ENCODE measurements at places on chromosomes 16 and 17. TPM values are rescaled to one million over a fixed set of nuclear protein-coding genes. Genes with fewer than 3 reads are reported as not detected.
A peak's percentile ranks its signal among the peaks of the same experiment; 100 is the strongest.

RDM1 gene
- 0.48 TPM for total RNA-seq

CCL14 gene
- not detected for total RNA-seq

DNA sequence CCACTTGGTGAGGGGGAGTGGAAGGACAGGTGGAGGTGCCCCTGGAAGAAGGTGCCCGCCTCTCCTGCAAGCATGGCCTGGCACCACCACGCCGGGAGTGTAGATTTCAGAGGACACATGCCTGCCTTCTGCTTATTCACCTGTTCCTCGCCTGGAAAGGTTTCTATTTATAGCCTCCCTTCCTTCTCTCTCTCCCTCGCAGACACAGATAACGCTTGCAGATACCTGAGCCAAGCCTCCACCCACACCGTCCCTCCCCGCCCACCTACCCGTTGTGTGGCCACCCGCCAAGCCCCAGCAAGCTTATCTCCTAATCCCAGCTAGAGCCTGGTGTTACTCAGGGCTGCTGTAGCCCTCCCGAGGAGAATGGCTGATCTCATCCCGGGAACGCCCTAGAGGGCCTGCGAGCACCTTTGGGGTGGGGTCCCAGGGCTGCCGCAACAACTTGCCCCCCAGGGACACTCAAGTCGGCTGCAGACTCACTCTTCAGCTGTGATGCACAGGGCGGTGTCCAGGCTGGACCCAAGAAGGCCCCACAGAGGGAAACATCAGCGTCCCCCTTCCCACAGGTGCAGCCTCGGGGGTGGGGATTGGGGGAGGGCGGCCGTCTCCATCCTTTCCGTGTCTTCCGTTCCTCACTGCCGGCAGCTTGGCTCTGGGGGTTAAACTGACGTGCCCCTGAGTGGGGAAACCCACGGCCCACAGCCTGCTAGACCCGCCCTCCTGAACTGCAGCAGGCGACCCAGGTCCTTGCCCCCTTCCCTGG, 1.9 kb upstream of the SNAI3 start:
- no peak overlapping the region for H3K27ac ChIP-seq
- no peak overlapping the region for H3K4me3 ChIP-seq
- no peaks in the 10 kb centered on the region for H3K27me3 ChIP-seq
- no peak for DNase-seq
- peaks cover 63% of the 10 kb centered on the region for H3K4me1 ChIP-seq

CACNG3 gene
- total RNA-seq = not detected

GRCh38 chr17:75498039-75498725, 17.2 kb downstream of the CASKIN2 start:
- peaks cover 51% of the 10 kb centered on the region for H3K36me3 ChIP-seq
- H3K27ac ChIP-seq = no peak overlapping the region
- H3K27me3 ChIP-seq = no peaks in the 10 kb centered on the region
- no peak overlapping the region for H3K4me3 ChIP-seq

TNFSF12 gene
- 60.3 TPM for total RNA-seq

- peak overlapping the region; percentile 35 for H3K4me3 ChIP-seq
- peaks cover 3% of the 10 kb centered on the region for H3K27me3 ChIP-seq
- no peaks in the 10 kb centered on the region for H3K36me3 ChIP-seq
- no peak overlapping the region for H3K27ac ChIP-seq
These were observed 552 bp downstream of the C17orf58 start for GRCh38 chr17:67995570-67996263.

DNA sequence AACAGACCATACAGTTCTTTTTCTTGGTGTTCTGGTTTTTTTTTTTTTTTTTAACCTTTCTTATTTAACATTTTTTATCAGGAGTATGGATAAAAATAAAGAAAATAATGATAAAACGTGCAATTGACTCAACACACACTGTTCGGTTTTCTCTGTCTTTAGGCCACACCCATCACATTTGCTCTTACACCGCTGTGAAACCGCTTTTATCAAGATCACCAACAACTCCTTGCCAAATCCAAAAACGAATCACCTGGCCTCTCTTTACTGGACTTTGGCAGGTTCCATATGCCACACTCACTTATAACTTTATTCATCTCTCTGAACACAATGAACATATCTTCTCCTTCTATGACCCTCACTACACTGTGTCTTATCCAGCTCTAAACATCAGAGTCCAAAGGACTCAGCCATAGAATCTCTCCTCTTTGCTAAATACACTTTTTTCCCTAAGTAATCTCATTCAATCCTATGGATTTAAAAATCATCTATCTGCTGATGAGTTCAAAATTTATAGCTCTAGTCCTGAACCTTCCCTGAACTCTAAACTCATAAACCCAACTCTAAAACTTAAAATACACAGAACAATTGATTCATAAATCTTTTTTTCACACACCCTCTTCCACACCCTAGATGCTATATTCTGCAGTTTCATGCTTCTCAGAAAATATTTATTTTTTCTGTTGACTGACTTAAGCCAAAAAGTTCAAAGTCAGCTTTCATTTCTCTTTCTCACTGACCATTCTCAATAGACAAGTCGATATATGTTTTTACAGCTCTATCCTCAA, 800.6 kb upstream of the SOX9 start:
- H3K36me3 ChIP-seq = no peaks in the 10 kb centered on the region
- H3K4me3 ChIP-seq = no peak overlapping the region
- H3K27ac ChIP-seq = no peak overlapping the region
- H3K4me1 ChIP-seq = no peaks in the 10 kb centered on the region
- no peaks in the 10 kb centered on the region for H3K27me3 ChIP-seq

GDPD1 gene
- 4.0 TPM for total RNA-seq

DNA sequence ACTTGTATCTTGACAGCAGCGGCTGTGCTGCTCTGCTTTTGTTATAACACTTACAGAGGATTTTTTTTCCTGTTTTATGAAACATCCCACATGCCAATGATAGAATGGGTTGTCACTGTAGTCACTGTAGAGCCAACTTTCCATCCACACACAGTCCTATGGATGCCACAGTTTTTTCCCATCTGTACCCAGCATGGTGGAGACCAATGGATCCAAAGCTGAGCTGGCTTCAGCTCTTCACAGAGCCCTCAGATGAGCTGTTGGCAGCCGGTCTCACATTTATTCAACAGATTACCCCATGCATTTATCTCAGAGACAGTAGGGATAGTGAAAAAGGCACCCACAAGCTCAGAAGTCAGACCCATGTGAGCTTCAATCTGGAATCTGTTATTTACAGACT, 91.4 kb upstream of the CACNG5 start:
- H3K4me1 ChIP-seq = no peaks in the 10 kb centered on the region
- H3K36me3 ChIP-seq = no peaks in the 10 kb centered on the region
- H3K27me3 ChIP-seq = no peaks in the 10 kb centered on the region
- H3K4me3 ChIP-seq = no peak overlapping the region

VWA3A gene
- total RNA-seq = 0.28 TPM

DNA sequence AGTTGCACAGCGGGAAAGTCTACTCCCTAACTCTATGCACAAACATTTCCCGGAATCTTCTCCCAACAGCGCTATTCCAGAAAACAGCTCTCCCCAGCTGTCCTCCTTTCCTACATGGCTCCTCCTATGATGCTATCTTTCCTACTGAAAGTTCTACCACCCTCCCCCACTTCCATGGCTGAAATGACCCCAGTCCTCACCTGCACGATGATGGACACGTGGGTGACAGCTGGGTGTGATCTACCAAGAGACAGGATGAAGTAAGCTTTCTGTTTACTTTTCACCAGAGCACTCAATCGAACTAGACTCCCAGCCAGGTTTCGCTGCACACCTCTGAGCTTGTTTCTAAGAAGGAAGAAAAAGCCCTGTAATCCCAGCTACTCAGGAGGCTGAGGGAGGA, 10.7 kb downstream of the CTC1 start:
- DNase-seq = no peak
- H3K36me3 ChIP-seq = peaks cover 84% of the 10 kb centered on the region
- no peaks in the 10 kb centered on the region for H3K4me1 ChIP-seq

- no peaks in the 10 kb centered on the region for H3K36me3 ChIP-seq
- H3K27me3 ChIP-seq = no peaks in the 10 kb centered on the region
- no peak overlapping the region for H3K4me3 ChIP-seq
- H3K27ac ChIP-seq = no peak overlapping the region
These were observed 18.5 kb downstream of the DNAI2 start for GRCh38 chr17:74292495-74292894.

GRCh38 chr17:19328441-19329061, 34.0 kb downstream of the B9D1 start:
- H3K27me3 ChIP-seq = no peaks in the 10 kb centered on the region
- H3K4me3 ChIP-seq = no peak overlapping the region
- H3K4me1 ChIP-seq = no peaks in the 10 kb centered on the region
- H3K27ac ChIP-seq = no peak overlapping the region
- DNase-seq = no peak

NXPH3 gene
- total RNA-seq = not detected

GRCh38 chr17:56912105-56912999, 1.5 kb downstream of the TRIM25 start:
- peak overlapping the region; percentile 95 for H3K4me3 ChIP-seq
- H3K36me3 ChIP-seq = peaks cover under 1% of the 10 kb centered on the region
- H3K27me3 ChIP-seq = no peaks in the 10 kb centered on the region
- peaks cover 63% of the 10 kb centered on the region for H3K4me1 ChIP-seq

TAC4 gene
- total RNA-seq = not detected

CIBAR2 gene
- total RNA-seq = not detected

DNA sequence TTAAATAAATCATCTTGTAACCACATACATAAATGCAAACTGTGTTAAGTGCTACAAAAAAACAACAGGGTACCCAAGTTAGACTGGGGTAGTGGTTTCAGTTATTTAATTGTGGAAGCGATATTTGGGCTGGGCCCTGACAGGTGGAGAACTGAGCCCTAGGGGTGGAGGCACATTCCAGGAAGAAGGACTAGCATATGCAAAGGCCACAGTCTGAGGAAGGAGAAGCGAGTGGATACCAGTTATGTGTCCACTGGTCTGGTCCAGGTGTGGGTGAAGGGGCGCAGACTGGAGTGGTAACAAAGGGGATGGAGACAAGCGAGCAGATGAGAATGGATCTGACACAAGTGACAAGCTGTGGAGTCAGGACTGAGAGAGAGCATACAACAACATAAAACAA, 22.9 kb downstream of the TXNDC11 start:
- DNase-seq = no peak
- H3K27ac ChIP-seq = no peak overlapping the region
- no peak overlapping the region for H3K4me3 ChIP-seq
- H3K4me1 ChIP-seq = no peaks in the 10 kb centered on the region

DNA sequence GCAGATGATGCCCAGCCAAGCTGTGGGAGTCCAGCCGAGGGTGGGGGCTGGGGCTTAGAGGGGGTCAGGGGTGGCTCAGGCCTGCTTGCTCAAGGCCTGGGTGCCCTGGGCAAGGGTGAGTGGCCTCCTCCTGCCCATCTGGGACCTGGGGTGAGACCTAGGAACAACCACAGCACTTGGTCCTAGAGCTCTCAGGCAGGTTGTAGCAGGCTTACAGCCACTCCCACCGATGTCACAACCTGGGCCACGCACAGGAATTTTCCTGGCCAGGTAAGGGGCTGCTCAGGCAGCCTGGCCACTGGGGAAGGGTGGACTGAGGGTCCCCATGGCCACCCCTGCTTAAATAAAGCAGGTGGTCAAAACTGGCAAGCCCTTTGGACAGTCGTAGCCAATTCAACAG, 6.3 kb upstream of the SREBF1 start:
- no peaks in the 10 kb centered on the region for H3K36me3 ChIP-seq
- no peak overlapping the region for H3K4me3 ChIP-seq
- no peak for DNase-seq
- H3K27me3 ChIP-seq = no peaks in the 10 kb centered on the region
- no peak overlapping the region for H3K27ac ChIP-seq
- peaks cover 42% of the 10 kb centered on the region for H3K4me1 ChIP-seq

DNA sequence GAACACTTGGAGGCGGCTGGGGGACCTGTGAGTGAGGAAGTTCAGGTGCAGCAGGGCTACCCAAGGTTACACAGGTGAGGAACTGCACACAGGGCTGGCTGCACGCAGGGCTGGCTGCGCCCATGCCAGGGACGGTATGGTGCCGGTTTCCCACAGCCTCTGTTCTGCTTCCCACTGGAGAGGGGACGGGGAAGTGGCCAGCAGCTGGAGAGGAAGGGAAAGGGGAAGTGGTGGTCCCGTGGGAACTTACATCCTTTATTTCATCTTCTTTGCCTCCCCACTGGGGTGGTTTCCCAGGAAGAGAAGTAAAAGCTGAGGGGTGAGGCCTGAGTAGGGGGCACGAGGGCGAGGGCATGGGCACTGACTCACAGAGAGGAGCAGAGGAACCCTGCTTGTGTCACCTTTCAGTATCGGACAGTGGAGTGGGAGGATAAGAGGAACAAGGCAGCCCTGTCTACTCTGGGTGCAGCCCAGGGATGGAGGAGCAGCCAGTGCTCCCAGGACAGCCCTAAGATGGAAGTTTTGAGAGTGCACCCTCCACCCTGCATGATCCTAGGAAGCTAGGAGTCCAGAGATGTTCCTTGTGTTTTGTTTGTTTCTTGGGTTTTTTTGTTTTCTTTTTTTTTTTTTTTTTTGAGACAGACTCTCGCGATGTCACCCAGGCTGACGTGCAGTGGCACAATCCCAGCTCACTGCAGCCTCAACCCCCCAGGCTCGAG, 25.5 kb upstream of the CDH1 start:
- H3K4me1 ChIP-seq = peaks cover 6% of the 10 kb centered on the region
- H3K36me3 ChIP-seq = no peaks in the 10 kb centered on the region
- no peak for DNase-seq
- H3K27me3 ChIP-seq = no peaks in the 10 kb centered on the region
- H3K27ac ChIP-seq = no peak overlapping the region
- H3K4me3 ChIP-seq = no peak overlapping the region

DNA sequence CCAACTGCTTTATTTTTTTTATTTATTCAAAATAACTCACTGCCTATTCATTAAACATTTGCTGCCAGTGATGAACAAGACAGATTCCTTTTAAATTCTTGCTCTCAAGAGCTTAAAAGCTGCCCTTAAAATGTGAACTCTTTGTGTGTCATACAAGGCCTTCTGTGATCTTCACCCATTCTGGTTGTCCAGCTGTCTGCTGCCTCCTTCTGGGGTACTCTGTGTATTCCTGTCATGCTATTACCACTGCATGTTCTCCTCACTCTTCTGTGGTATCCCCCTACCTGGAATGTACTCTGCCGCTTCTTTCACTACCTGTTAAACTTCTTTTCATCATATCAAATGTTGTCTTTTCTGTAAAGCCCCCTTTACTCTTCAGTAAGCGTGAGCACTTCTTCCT, 165.8 kb downstream of the CHD9 start:
- H3K27me3 ChIP-seq = no peaks in the 10 kb centered on the region
- no peak overlapping the region for H3K4me3 ChIP-seq
- no peak for DNase-seq
- H3K27ac ChIP-seq = no peak overlapping the region
- peaks cover 25% of the 10 kb centered on the region for H3K36me3 ChIP-seq

GRCh38 chr16:75456971-75457370, 7.5 kb downstream of the TMEM170A start:
- DNase-seq = no peak
- no peaks in the 10 kb centered on the region for H3K27me3 ChIP-seq
- no peaks in the 10 kb centered on the region for H3K4me1 ChIP-seq
- no peak overlapping the region for H3K4me3 ChIP-seq
- no peak overlapping the region for H3K27ac ChIP-seq

GRCh38 chr17:73257516-73257915, 4.2 kb downstream of the CPSF4L start:
- no peaks in the 10 kb centered on the region for H3K27me3 ChIP-seq
- H3K27ac ChIP-seq = no peak overlapping the region
- H3K4me3 ChIP-seq = no peak overlapping the region
- no peaks in the 10 kb centered on the region for H3K36me3 ChIP-seq
